Activated T-cell treated with anti-CD3 and anti-CD28 coated beads, Interleukin-2, amount 50 U/mL, for 72 hours (primary cell): ENCODE measurements at places on chromosomes 16 and 17. TPM values are rescaled to one million over a fixed set of nuclear protein-coding genes. Genes with fewer than 3 reads are reported as not detected.

DNA sequence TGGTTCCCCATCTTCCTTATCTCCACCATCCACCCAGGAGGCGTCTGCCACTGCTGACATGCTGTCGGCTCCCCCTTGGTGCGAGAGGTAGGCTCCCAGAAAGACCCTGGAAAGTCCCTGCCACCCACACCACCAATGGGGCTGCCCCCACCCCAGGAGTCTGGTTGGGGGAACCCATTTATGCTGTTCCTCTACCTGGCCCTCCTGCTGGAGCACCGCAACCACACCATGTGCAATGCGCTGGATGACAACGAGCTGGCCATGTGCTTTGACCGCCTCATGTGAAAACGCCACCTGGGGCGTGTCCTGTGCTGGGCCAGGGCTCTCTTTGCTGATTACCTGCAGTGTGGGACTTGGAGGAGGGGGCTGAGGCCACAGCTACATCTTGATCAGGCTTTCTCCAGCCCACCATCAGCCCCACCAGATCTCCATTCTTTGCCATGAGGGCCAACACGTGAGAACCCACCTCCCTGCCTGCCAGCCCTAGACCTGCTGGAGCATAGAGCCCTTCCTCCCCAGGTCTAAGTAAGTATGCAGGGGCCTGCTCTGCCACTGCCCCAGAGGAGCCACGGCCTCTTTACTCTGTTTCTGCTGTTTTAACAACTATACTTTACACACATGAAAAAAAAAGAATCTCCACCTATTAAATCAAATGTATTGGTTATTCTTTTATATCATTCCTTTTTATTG lies 7.9 kb upstream of the ALDH3A1 start:
- DNase-seq, result no peak

- no peak for DNase-seq
Observed at GRCh38 chr16:833411-833810, 32.9 kb upstream of the GNG13 start.

DNA sequence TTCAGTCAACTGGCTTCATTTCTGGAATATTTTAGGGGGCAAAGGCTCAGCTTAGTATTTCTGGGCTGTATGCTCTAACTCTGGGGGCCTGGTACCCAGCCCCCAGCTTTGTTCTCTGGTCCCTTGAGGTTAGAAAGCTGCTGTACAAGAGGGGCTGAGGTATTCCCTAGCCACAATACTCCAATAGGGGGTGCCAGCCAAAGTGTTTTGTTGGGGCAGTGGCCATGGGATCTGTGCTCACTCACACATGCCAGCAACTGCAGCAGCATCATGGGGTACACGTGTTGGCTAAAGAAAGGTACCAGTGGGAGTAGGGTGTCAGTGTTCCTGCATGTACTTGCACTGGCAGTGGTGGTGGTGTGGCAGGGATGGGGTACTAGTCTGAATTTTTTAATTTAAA lies 257.3 kb downstream of the CA10 start:
- DNase-seq, result no peak

DNA sequence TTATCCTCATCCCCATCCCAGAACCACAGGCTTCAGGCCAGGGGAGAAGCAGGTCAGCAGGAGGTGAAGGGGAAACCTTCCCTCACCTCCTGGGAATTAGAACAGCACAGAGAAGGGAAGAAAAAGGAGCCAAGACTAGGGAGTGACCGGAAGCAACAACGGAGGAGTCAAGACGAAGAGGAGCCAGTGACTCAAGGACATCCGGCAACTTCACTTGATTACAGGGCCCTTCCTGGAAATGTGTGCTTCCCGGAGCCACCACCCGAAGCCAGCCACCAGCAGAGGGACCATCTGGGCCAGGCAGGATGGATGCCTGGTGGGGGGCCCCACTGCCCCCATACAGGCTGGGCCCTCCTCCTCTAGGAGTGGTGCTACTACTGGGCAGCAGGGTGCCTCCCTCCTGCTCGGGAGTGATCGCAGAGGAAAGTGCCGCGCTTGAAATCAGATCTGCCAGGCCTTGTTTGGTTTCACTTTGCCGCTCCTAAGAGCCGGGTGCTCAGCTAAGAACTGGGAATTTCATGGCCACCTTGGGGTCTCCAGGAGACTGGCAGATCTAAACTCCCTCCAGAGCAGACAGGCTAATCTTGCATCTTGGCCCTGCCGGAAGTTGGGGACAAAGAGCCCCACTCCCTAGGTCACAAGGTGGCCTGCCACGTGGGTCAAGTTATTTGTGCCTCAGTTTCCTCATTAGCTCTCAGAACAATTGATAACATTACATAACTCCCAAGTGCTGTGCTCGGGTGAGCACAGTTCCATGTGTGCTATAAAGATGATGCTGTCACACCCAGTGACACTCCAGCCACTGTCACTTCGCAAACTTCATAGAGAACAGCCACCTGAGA lies 6.6 kb downstream of the CDC42EP4 start:
- no peak for DNase-seq

- DNase-seq, result no peak
Observed at GRCh38 chr17:42780851-42781638, 635 bp downstream of the WNK4 start.

The BBS2 gene
- total RNA-seq, result 27.6 TPM

The KRT36 gene
- not detected for total RNA-seq

GRCh38 chr16:48353565-48354163 lies 31.5 kb downstream of the SIAH1 start:
- peak; percentile 63 for DNase-seq

The CACNG3 gene
- total RNA-seq, result not detected

GRCh38 chr17:43905985-43906852 lies 1.1 kb downstream of the MPP2 start:
- DNase-seq, result peak; percentile 69

DNA sequence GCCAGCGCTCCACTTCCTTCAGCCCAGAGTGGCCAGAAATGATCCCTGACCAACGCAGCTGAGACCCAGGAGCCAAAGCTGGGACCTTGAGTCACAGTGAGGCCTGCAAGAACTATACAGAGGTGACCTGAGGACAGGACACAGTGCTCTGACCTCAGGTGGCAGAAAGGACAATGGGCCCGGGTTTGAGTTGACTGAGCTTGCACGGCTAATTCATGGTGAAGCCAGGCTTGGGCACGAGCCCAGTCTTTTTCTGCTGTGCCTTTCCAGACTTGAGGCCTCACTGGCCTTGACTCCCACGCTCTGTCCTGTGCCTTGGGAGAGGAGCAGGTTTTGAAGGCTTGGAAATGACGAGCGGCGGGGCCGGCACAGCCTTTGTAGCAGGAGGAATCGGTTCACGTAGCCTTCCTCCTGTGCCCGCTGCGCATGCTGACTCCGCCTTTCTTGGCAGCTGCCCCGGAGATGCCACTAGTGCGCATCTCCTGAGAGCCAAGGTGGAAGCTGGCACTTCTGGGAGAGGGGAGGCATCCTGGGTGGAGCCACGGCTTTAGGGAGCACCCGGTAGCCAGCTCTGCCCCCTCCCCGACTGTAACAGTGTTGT lies 34.9 kb downstream of the NDEL1 start:
- no peak for DNase-seq

DNA sequence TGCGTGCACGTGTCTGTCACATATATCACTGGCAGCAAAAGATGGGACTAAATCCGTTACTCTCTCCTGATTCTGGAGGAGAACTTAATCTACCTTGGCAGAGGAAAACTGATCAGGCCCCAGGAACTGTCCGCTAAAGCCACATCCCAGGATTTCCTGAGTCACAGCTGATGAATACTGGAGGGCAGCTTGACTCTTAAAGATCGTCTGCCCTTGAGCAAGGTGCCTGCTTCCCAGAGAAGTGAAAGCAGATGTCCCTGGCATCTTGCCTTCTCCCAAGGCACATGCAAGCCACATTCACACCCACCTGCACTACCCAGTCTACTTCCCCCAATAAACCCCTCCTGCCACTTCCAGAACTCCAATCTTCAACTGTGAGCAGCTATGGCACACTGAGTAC lies 99.8 kb downstream of the CPPED1 start:
- DNase-seq, result no peak

DNA sequence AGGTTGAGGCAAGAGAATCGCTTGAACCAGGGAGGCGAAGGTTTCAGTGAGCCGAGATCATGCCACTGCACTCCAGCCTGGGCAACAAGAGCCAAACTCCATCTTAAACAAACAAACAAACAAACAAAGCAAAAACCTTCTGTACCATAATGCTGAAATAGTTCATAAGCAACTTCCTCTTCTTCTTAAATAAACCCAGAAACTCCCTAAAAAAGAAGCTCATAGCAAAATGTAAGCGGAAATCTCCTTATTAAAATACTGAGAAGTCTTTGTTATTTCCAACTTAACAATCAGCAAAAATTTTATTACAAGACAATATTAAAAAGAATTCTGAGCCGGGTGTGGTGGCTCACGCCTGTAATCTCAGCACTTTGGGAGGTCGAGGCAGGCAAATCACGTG lies 82.8 kb downstream of the FBXL20 start:
- DNase-seq, result no peak

DNA sequence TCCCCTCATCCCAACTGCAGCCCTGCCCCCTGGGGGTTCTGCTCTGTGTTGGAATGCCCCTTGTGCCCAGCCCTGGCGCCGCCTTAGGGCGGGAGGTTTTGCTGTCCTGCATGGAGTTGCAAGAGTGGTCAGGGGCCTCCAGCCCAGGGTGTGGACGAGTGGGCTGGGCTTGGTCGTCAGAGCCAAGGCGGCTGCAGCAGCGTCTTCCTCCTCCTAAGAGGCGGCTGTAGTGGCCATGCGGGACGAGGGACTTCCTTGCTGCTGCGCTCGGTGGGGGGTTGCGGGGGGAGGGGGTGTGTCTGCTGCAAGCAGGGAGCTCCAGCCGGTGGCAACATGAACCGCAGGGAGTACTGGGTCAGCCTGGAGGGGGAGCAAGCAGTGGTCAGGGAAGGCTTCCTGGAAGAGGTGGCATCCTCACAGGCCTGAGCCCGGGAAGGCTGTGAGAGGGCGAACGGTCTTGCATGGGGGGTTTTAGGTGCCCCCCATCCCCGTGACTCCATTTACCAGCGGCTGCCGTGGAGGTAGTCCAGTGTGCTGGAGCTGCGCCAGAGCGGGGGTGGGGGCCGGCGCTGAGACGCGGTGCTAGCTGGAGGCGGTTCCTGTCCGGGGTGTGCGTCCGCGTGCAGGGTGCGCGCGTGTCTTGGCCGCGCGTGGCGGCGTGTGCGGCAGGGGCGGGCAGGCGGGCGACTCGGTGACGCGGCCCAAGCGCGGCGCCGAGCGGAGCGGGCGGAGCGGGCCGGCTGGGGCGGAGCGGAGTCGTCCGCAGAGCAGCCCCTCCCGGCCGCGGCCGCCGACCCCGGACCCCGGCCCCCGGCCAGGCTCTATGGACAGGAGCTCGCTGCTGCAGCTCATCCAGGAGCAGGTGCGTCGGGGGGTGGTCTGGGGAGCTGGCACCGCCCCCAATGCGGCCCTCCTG lies at the start of gene RHBDL1:
Gene RHBDL1 (plus strand): TSS at position 704 of the 916 bp plus-strand sequence. CDS start 120 bp downstream, at position 824.
- no peak for DNase-seq

GRCh38 chr17:59607817-59608403 lies 11.8 kb upstream of the CLTC start:
- peak; percentile 27 for DNase-seq

The CCDC144A gene
- 13.3 TPM for total RNA-seq

DNA sequence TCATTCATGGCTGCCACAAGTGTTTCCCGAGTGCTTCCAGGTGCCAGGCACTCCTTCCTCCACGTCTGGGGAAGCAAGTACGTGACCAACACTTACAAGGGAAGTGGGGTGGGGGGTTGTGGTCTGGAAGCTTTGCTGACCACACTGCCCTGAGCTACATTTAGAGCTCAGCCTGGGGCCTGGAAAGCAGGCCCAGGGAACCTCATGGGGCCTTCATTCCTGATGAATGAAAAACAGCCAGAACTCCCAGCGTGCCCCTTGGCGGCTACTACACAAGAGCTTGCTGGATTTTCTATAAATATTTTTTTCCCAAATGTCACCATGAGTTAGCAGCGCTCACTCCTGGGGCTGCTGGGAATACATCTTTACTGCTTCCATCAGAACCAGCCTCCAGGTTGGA lies 73.3 kb downstream of the ABCC12 start:
- DNase-seq, result no peak

DNA sequence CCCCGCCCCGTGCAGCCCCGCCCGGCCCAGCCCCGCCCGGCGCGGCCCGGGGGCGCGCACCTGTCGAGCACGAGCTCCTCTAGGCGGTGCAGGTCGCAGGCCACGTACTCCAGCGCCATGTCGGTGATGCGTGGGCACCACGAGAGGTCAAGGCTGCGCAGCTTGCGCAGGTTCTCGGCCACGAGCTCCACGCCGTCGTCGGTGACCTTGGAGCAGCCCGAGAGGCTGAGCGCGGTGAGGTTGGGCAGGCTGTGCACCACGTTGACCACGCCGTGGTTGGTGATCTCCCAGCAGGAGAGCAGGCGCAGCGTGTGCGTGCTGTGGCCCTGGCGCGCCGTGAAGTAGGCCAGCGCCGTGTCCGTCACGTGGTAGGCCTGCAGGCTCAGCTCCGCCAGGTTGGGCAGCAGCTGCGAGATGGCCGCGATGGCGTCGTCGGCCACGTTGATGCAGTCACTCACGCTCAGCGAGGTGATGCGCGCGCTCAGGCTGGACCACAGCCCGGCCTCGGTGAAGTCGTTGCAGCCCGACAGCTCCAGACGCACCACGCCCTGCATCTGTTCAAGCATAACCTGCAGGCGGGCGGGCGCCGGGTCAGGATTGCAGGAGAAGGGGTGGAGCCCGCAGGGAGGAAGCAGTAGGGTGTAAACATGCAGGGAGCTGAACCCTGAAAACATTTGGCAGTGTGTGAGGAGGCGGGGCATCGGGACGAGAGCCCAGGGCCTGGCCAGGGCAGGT lies 5.3 kb upstream of the WDR24 start:
- DNase-seq, result peak; percentile 82

The UTS2R gene
- total RNA-seq, result 0.46 TPM

DNA sequence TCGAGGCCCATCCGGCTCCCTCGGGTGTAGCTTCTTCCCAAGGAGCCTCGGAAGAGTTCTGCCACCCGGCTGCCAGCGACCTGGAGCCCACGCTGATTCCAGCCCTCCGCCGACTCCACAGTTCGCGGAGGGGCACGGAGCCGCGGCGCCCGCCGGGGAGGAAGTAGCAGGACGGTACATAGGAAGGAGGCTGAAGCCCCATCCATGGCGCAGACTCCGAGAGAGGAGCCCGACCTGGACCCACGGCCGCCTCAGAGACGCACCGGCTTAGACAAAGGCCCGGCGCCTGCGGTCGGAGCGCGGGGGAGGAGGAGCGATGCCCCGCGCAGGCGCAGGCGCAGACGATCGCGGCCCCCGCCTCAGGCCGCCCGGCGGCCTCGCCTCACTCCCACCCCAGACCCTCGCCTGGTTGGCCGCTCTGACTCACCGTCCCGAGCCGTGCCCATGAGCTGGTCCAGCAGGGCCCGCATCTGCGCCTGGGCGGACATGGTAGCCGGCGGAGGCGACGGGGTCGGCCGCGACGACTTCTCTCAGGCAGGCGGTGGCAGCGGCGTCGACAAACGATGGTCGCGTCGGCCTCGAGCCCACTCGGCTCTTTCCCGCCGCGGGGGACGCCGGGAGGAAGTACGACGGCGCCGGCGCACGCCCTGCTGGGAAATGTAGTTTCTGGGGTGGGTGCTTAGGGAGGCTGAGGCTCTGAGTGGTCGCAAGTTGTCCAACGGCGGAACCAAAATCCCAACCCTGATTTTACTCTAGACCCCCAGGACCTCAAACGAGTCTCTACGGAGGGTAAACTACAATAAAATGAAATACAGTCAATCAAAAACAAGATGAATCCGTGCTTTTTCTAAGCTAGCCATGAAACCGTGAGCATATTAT lies at the start of gene LUC7L:
Gene LUC7L (minus strand): TSS at position 598 of the 879 bp plus-strand sequence. CDS start 110 bp downstream, at position 488.
- peak; percentile 89 for DNase-seq

- DNase-seq, result no peak
Observed at GRCh38 chr16:57791195-57791892, 10.9 kb downstream of the KIFC3 start.

The ZMYND15 gene
- total RNA-seq, result 0.17 TPM

- DNase-seq, result no peak
Observed at GRCh38 chr17:40475234-40475908, 26.1 kb downstream of the TNS4 start.

- DNase-seq, result no peak
Observed at GRCh38 chr17:47603830-47604597, 45.7 kb upstream of the KPNB1 start.
